Naive thymus-derived CD8-positive, alpha-beta T cell (primary cell): ENCODE measurements at places on chromosomes 3 and 15.

DNA sequence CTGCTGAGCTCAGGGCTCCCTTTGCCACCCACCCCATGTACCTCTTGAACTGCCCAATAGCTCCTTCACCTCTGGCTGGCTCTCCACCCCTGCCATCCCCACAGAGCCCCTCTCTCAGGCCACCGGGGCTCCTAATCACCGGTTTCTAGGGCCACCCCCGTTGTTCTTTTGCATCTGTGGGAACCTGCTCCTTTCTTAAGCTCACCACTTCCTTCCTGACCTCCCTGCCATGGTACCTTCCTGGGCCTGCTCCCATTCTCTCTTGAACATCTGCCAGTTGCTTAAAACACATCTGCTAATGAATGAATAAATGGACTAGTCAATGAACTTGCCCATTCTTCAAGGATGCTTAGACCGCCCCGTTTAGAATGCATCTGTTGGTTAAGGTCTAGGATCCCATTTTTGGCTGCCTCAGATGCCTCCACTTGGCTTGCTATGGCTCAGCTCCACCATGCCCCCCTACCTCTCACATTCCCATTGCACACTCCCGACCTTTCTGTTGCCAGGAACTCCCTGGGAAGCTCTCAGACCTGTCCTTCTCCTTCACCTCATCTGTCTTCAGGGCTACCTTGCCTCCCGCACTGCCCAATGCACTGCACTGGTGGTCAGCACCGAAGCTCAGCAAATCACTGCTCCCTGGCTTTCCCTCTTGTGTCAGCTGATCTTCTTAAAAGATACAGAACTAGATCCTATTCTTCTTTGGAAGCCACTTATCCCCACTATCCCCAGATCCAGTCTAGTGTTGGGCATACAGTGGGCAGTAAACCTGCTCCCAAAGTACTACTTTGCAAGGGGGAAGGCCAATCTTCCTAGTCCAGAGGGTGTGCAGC, 9.1 kb downstream of the AMOTL2 start:
- H3K27me3 ChIP-seq: no peaks in the 10 kb centered on the region
- peaks cover 19% of the 10 kb centered on the region for H3K4me1 ChIP-seq
- DNase-seq: no peak
- peak overlapping the region; percentile 75 for H3K4me3 ChIP-seq

DNA sequence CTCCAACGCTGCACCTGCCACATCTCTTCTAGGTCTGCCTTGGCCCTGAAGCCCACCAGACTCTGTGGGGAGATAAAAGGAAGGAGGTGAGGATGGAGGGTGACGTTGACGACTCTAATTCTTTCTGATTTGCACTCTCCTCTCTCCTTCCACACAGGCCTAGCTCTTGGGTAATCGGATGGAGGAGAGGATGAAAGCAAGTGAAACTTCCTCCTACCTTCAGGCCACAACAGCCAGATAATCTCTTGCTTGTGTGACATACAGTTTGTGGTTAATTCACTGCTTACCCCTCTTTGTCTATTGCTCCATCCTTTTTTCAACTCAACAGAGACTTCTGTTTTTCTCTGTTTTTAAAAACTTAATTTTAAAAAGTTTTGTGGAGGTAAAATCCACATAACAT, 208.1 kb downstream of the SV2B start:
- H3K4me3 ChIP-seq: no peak overlapping the region
- H3K4me1 ChIP-seq: peaks cover 73% of the 10 kb centered on the region
- H3K27me3 ChIP-seq: peaks cover 13% of the 10 kb centered on the region
- peak overlapping the region; percentile 24 for H3K27ac ChIP-seq

GRCh38 chr15:37093480-37094332, 6.6 kb downstream of the MEIS2 start:
- H3K27ac ChIP-seq: no peak overlapping the region
- H3K4me1 ChIP-seq: peaks cover 26% of the 10 kb centered on the region
- no peak overlapping the region for H3K4me3 ChIP-seq
- H3K36me3 ChIP-seq: peaks cover 3% of the 10 kb centered on the region
- H3K27me3 ChIP-seq: peaks cover 73% of the 10 kb centered on the region
- no peak for DNase-seq

- no peak overlapping the region for H3K27ac ChIP-seq
- no peak overlapping the region for H3K4me3 ChIP-seq
- H3K27me3 ChIP-seq: no peaks in the 10 kb centered on the region
- H3K36me3 ChIP-seq: no peaks in the 10 kb centered on the region
These were observed 1052.3 kb upstream of the CFAP20DC start for GRCh38 chr3:60102154-60102553.

DNA sequence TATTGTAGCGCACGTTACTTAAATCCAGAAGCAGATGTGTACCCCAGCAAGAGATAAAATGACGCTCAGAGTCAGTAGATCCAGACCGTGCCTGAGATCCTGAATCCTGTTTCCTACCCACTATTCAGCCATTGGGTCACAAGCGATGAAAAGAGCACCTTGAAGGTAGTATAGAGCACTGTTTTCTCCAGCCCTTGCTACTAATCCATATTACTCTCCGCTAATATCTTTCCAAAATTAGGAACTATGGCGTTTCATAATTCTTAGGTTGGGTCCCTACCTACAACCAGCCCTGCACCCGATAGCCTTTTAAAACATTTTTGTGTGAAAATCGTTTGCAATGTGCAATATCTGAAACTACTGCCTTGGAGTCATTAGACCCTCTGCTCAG, 596 bp downstream of the BTD start:
- H3K36me3 ChIP-seq: peaks cover 3% of the 10 kb centered on the region
- H3K4me3 ChIP-seq: peak overlapping the region; percentile 100
- no peak for DNase-seq
- H3K27ac ChIP-seq: peak overlapping the region; percentile 97

DNA sequence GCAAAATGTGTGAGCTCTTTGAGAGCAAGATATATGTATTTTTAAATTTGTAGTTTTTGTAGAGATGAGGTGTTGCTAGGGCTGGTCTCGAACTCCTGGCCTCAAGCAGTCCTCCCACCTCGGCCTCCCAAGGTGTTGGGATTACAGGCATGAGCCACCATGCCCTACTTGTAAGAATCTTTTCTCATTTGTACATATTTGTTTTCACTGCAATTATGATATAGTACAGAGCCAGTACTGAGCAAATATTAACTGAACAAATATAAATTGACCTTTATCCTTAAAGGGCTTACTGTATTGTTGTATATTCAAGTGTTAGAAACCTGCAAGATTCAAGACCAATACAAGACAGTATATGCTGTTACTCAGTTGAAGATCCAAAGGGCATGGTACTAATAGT, 53.4 kb downstream of the GTF2E1 start:
- no peaks in the 10 kb centered on the region for H3K36me3 ChIP-seq
- H3K4me1 ChIP-seq: peaks cover 5% of the 10 kb centered on the region
- no peak for DNase-seq
- H3K27me3 ChIP-seq: no peaks in the 10 kb centered on the region

DNA sequence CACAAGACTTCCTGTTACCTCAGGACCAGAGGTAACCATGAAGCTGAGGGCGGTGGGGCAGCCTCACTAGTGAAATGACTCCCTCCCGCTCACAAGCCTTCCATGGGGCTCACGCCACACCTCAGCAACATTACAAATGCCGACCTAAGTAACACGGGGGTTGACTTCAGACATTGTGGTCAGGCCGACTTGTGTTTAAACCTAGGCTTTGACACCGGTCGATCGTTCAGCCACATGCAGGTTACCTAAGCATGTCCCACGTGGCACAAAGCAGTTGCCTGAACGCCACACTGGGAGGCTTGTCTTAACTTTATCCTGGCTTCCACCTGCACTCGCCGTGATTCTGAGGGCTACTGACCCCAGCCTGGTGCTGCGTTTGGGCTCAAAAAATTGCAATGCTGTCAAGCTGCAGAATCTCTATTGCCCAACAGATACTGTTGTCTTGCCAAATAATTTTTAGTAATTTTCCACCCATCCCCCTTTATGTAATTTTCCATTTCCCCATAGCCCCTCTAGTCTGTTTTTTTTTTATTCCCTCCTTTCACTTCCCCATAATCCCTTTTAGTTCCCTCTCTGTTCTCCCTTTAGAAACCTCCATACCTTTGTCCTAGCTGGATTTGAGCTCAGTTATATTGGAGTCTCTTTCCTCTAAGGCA, 158.6 kb upstream of the RGMA start:
- peaks cover 10% of the 10 kb centered on the region for H3K27me3 ChIP-seq
- no peak for DNase-seq
- H3K27ac ChIP-seq: no peak overlapping the region
- H3K4me3 ChIP-seq: no peak overlapping the region

DNA sequence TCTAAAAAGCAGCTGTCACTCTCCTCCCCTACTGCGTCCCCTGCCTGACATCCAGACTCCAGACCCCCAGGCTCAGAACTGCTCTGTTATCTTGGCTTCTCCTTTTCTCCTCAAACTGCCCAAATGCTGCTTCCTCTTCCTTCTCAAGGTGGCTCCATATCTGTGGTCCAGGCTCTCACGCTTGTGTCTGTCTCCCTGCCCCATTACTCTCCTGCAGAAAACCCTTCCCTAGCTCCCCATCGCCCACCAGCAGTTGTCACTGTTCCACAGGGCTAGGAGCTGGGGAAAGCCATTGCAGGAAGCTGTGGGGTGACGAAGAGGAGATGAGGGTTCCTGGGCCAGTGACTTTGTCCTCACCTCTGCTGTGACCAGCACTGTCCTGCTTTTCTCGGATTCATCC, 30.7 kb upstream of the CGNL1 start:
- no peaks in the 10 kb centered on the region for H3K4me1 ChIP-seq
- H3K4me3 ChIP-seq: no peak overlapping the region
- H3K27ac ChIP-seq: no peak overlapping the region

GRCh38 chr3:129633751-129634481, 27.4 kb upstream of the PLXND1 start:
- H3K4me3 ChIP-seq: no peak overlapping the region
- H3K36me3 ChIP-seq: no peaks in the 10 kb centered on the region
- H3K27me3 ChIP-seq: no peaks in the 10 kb centered on the region
- no peaks in the 10 kb centered on the region for H3K4me1 ChIP-seq

GRCh38 chr3:27542476-27542875, 58.3 kb upstream of the SLC4A7 start:
- H3K36me3 ChIP-seq: no peaks in the 10 kb centered on the region
- no peaks in the 10 kb centered on the region for H3K4me1 ChIP-seq
- no peaks in the 10 kb centered on the region for H3K27me3 ChIP-seq
- no peak overlapping the region for H3K4me3 ChIP-seq
- DNase-seq: no peak
- no peak overlapping the region for H3K27ac ChIP-seq

- no peaks in the 10 kb centered on the region for H3K4me1 ChIP-seq
- no peak overlapping the region for H3K4me3 ChIP-seq
- H3K27ac ChIP-seq: no peak overlapping the region
- H3K27me3 ChIP-seq: no peaks in the 10 kb centered on the region
These were observed 533.3 kb downstream of the NSUN3 start for GRCh38 chr3:94596141-94596540.

DNA sequence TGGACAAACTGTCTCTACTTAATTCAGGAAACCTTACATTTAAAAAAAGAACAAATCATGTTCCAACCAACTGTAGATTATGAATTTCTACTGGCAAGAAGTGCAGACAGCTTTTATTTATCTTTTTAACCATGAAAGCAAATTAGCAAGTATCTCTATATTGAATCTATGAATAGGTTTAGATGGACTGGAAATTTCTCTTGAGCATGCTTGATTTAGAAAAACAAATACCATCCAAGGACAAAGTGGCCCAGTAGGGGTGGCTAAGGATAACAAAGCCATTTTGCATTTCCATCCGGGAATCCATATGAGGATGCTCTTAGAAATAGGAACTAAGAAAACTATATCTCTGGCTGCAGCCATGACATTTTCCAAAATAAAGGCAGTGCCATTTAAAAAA, 150.6 kb downstream of the KCNMB2 start:
- H3K27ac ChIP-seq: no peak overlapping the region
- H3K4me1 ChIP-seq: no peaks in the 10 kb centered on the region
- DNase-seq: no peak
- no peak overlapping the region for H3K4me3 ChIP-seq
- no peaks in the 10 kb centered on the region for H3K27me3 ChIP-seq

GRCh38 chr3:196477678-196478077, 25.9 kb downstream of the RNF168 start:
- H3K36me3 ChIP-seq: peaks cover 93% of the 10 kb centered on the region
- no peak overlapping the region for H3K27ac ChIP-seq
- H3K4me1 ChIP-seq: no peaks in the 10 kb centered on the region
- no peak overlapping the region for H3K4me3 ChIP-seq
- H3K27me3 ChIP-seq: no peaks in the 10 kb centered on the region

DNA sequence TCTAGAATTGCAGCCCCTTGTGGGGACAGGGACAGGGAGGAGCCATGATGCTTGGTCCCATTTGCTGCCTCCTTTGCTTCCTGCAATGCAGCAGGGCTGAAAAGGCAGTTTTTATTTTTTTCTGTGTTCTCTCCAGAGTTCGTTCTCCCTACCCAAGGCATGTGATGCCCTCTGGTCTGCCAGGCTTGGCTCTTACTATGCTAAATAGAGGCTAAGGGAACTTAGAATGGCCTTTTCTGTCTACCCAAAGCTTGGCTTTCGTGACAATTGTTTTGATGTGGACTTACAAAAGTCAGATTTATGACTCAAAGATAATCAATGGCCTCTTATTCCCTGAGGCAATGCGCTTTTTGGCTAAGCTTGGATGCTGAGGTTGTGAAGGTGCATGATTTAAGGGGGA, 293.3 kb upstream of the TBL1XR1 start:
- peaks cover 15% of the 10 kb centered on the region for H3K4me1 ChIP-seq
- DNase-seq: no peak
- no peak overlapping the region for H3K4me3 ChIP-seq

DNA sequence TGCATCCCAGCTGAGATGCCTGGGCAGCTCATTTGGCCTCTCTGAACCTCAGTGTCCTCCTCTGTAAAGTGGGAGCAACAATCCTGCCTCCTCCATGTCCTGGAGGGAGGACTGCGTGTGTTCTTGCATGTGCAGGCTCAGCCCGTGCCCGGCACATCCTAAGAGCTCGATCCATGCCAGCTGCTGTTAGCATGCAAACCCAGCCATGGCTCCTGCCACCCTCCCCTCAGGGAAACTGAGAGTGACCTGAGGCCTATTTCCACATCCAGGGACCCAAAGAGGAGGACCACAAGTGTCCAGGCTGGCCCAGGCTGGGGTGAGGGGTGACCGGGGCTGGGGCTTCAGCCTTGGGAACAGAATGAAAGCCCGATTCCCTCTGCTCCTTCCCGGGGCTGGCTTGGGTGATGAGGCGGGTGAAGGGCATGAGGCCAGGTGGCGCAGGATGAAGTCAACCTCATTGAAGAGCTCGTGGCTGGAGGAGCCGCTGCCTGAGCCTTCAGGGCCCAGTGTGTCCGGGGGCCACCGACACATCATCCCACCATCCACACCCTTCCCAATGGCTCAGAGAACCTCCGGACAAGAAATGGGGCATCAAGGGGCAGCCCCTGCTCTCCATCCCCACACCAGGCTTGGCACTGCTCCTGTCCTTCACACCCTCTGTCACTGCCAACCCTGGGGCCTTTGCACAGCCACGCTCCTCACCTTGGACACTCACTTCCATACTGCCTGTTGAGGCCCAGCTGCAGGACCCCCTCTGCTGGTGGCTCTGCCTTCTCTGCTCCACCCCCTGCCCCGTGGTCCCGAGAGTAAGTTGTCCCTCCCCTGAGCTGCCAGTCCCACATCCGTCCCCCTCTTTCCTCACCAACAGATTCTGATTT, 42.5 kb downstream of the ADAMTS7 start:
- no peaks in the 10 kb centered on the region for H3K27me3 ChIP-seq
- peaks cover 4% of the 10 kb centered on the region for H3K4me1 ChIP-seq
- no peak for DNase-seq
- no peaks in the 10 kb centered on the region for H3K36me3 ChIP-seq
- no peak overlapping the region for H3K4me3 ChIP-seq

GRCh38 chr3:174955513-174956016, 96.4 kb downstream of the NAALADL2 start:
- H3K27ac ChIP-seq: no peak overlapping the region
- no peak for DNase-seq
- H3K4me1 ChIP-seq: no peaks in the 10 kb centered on the region
- H3K27me3 ChIP-seq: no peaks in the 10 kb centered on the region

GRCh38 chr3:150868282-150868681, 37.0 kb downstream of the MINDY4B start:
- H3K27me3 ChIP-seq: peaks cover 24% of the 10 kb centered on the region
- no peak overlapping the region for H3K27ac ChIP-seq
- H3K4me1 ChIP-seq: peaks cover 2% of the 10 kb centered on the region
- H3K36me3 ChIP-seq: no peaks in the 10 kb centered on the region
- H3K4me3 ChIP-seq: no peak overlapping the region
